Vagina (tissue), 2 donors: ENCODE measurements at places on chromosomes 3 and 15. TPM values are rescaled to one million over a fixed set of nuclear protein-coding genes. Genes with fewer than 3 reads are reported as not detected.

- peaks cover 6% of the 10 kb centered on the region for H3K4me1 ChIP-seq
- no peak overlapping the region for H3K4me3 ChIP-seq
- H3K36me3 ChIP-seq, result no peaks in the 10 kb centered on the region
Observed at GRCh38 chr15:100048736-100049135, 293.0 kb downstream of the ADAMTS17 start.

The ACVR2B gene
- total RNA-seq, result 3.7 TPM

GRCh38 chr15:40982855-40983254, 29.6 kb downstream of the CHAC1 start:
- peaks cover 89% of the 10 kb centered on the region for H3K36me3 ChIP-seq
- no peak overlapping the region for H3K4me3 ChIP-seq
- no peaks in the 10 kb centered on the region for H3K4me1 ChIP-seq
- no peaks in the 10 kb centered on the region for H3K27me3 ChIP-seq
- no peak overlapping the region for H3K27ac ChIP-seq
- no peak for DNase-seq

DNA sequence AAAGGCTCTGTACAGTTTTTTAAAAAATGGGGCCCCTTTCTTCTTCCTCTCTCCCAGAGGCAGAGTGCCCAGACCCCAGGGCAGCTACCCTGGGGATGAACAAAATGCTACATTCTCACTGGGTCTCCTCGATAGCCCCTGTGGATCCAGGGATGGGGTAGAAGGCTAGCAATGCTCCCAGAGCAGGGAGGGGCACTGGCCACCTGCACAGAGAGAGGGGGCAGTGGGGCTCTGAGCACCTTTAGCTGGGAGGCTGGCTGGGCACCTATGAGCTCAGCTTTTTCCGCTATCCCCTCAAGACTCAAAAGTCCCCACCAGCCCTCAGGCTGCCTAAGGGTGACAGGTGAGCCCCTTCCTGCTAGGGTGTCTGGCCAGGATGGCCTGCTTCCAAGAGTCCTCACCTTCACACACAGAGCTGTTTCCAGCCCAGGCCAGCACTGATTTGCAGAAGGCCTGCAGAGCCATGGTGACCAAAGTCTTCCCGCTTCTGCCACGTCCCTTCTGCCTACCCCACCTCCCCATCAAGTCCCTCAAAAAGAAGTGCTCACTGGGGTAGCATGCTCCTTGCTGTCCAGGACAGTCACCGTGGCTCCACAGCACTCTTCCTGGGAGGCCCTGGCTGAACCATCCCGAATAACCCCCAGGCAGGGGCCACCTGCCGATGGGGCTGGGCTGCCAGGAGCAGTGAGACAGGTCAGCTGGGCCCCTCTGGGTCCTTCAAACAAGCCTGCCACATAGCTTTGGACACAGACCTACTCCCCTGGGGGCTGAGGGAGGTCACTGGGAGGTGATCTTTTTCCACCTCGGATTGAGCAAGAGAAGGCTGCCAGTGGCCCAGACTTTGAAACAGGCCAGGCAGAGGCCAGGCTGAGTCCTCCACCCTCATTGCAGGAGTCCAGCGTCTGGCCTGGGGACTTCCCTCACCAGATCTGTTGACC, 20.4 kb downstream of the BMF start:
- peak overlapping the region; percentile 65 for H3K27ac ChIP-seq
- no peak for DNase-seq
- no peaks in the 10 kb centered on the region for H3K27me3 ChIP-seq

DNA sequence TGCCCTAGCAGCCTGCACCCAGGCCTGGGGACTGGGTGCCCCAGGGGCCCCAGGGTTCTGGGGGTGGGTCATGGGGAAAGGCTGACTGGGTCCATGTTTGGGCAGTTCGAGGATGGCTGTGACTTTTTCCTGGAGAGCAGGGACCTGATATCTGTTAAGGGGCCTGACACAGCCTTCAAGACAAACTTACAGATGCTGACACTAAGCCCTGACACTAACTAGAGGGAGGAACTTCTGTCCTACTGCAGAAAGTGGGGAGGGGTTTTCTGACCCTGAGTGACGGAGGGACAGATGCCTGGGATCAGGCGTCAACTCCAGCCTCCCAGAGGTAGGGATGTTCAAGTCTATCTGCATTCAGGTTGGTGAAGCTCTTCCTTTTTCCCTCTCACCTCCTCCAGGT, 45.0 kb upstream of the SLC6A11 start:
- H3K4me3 ChIP-seq, result no peak overlapping the region
- peak; percentile 43 for DNase-seq
- H3K36me3 ChIP-seq, result no peaks in the 10 kb centered on the region
- no peaks in the 10 kb centered on the region for H3K4me1 ChIP-seq

DNA sequence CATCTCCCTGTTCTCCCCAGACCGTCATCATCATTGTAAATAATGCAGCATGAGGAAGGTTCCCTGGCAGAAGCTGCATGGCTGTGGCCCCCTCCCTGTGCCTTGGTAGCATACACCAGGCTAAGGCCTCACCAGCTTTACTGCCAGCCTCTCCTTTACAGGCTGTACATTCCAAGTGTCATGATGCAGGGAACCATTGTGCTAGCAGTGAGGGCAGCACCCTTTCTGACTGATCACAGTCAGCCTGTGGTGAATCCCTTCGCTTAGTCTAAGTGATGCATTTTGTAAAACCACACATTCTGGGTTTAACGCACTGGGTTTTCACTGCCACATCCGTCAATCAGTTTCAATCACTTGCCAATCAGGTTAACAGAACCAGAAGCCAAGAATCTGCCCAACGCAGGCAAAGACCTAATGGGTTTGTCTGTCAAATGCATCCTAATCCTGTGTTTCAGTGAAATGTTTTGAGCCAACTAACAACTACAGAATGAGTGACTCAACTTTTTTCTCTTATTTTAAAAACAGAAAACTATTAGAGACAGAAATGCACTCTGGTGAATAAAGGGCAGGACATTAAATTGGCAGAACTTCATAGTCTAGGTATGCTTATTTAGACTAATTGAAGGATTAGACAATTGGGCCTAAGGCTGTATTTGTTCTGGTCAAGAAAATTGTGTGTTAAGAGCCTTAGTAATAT, 225.9 kb upstream of the DPH6 start:
- no peaks in the 10 kb centered on the region for H3K36me3 ChIP-seq
- no peak overlapping the region for H3K27ac ChIP-seq
- no peak overlapping the region for H3K4me3 ChIP-seq

The KLHL40 gene
- not detected for total RNA-seq

DNA sequence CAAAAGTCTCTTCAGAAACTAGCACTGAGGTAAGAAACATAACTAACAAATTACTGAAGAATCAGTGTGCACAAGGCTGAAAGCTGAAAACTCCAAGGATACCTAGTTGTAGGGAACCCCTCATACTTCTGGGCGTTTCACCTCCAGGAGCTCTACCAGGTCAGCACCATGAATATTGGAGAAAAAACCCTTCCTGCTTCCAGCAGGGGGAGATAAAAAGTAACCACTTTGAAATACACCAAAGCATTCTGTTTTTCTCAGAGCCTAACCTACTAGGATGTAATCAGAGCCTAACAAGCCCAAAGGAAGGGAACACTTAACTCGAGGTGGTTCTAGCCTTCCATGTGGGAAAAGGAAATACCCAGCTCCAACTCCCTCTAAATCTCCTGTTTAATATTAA, 175.8 kb upstream of the MME start:
- no peaks in the 10 kb centered on the region for H3K27me3 ChIP-seq
- no peak overlapping the region for H3K4me3 ChIP-seq
- H3K27ac ChIP-seq, result no peak overlapping the region
- DNase-seq, result no peak
- peaks cover 2% of the 10 kb centered on the region for H3K4me1 ChIP-seq

- H3K4me1 ChIP-seq, result peaks cover 12% of the 10 kb centered on the region
- no peaks in the 10 kb centered on the region for H3K27me3 ChIP-seq
- no peak for DNase-seq
- no peak overlapping the region for H3K4me3 ChIP-seq
- peak overlapping the region; percentile 63 for H3K27ac ChIP-seq
Observed at GRCh38 chr15:94670438-94671034, 439.2 kb downstream of the MCTP2 start.

GRCh38 chr3:127800508-127800907, 21.8 kb downstream of the MGLL start:
- no peak for DNase-seq
- H3K4me1 ChIP-seq, result no peaks in the 10 kb centered on the region
- no peaks in the 10 kb centered on the region for H3K36me3 ChIP-seq
- H3K4me3 ChIP-seq, result no peak overlapping the region

- no peak for DNase-seq
- H3K4me1 ChIP-seq, result no peaks in the 10 kb centered on the region
- no peak overlapping the region for H3K4me3 ChIP-seq
- no peaks in the 10 kb centered on the region for H3K27me3 ChIP-seq
- H3K36me3 ChIP-seq, result no peaks in the 10 kb centered on the region
Observed at GRCh38 chr3:52324676-52325075, 8.6 kb downstream of the DNAH1 start.

- H3K27ac ChIP-seq, result no peak overlapping the region
- DNase-seq, result no peak
- no peaks in the 10 kb centered on the region for H3K27me3 ChIP-seq
- H3K4me1 ChIP-seq, result peaks cover 26% of the 10 kb centered on the region
- no peak overlapping the region for H3K4me3 ChIP-seq
- H3K36me3 ChIP-seq, result no peaks in the 10 kb centered on the region
Observed at GRCh38 chr3:141236361-141236760, 4.7 kb downstream of the PXYLP1 start.

The IP6K2 gene
- total RNA-seq, result 119 TPM

- no peak for DNase-seq
- H3K4me3 ChIP-seq, result no peak overlapping the region
- peaks cover 61% of the 10 kb centered on the region for H3K4me1 ChIP-seq
- H3K36me3 ChIP-seq, result no peaks in the 10 kb centered on the region
Observed at GRCh38 chr15:76198456-76199105, 112.7 kb downstream of the ETFA start.

The GUCA1C gene
- total RNA-seq, result not detected

The HES1 gene
- 191 TPM for total RNA-seq

- H3K4me3 ChIP-seq, result no peak overlapping the region
- no peaks in the 10 kb centered on the region for H3K27me3 ChIP-seq
- H3K36me3 ChIP-seq, result no peaks in the 10 kb centered on the region
- H3K27ac ChIP-seq, result no peak overlapping the region
Observed at GRCh38 chr3:112011376-112011940, 12.7 kb downstream of the TAGLN3 start.

DNA sequence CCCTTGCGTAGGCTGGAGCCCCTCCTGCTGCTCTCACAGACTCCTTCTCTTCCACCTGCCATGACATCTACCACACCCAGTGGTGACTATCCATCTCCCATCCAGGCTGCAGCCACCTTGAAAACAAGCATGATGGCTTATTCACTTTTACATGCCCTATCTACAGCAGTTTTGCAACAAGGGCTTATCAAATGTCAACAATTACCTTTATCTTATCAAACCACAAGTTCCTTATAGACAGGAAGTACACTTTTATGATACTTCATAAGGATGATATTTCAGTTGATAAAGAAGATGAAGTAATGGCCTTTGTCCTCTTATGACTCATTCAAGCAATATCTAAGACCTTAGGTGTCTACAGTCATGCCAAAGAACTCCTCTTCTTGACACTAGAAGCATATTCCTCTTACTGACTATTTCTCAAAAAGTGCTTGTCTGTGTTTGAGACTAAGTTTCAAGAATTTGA, 125.3 kb upstream of the SPRED1 start:
- no peak overlapping the region for H3K4me3 ChIP-seq
- peaks cover 30% of the 10 kb centered on the region for H3K4me1 ChIP-seq
- no peak overlapping the region for H3K27ac ChIP-seq
- H3K27me3 ChIP-seq, result no peaks in the 10 kb centered on the region
- no peaks in the 10 kb centered on the region for H3K36me3 ChIP-seq

The C3orf20 gene
- total RNA-seq, result 0.49 TPM

The ACP3 gene
- total RNA-seq, result 12.3 TPM

DNA sequence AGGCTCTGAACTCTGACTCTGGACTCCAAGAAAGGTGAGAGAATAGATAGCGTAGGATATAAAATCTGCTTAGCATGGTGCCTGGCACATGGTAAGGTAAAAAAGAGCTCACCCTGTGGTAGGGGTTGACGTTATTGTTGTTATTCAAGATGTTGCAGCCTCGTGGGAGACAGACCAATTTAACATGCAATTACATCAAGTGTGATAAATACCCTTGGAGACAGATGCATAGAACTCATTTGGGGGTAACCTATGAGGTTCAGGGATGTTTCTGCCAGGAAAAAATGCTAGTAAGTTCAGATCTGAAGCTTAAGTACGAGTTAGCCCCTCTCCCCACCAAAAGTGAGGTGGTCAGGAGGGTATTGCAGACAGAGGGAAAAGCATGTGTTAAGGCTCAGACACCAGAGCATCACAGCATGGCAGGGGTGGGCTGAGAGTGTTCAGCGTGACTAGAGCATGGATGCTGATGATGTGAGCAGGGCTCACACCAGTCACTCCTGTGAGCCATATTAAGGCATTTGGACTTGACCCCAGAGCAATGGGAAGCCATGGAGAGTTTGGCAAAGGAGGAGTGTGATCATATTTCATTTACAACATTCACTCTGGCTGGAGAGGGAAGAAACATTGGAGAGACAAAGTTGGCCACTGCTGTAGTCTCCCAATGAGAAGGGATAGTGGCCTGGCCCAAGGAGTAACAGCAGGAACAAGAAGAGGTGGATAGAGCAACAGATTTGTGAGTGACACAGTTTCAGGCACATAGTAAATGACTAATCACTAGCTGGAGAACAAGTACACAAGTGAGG, 181.0 kb downstream of the UACA start:
- DNase-seq, result no peak
- H3K36me3 ChIP-seq, result no peaks in the 10 kb centered on the region
- no peaks in the 10 kb centered on the region for H3K27me3 ChIP-seq
- H3K27ac ChIP-seq, result no peak overlapping the region
- H3K4me1 ChIP-seq, result peaks cover 9% of the 10 kb centered on the region

DNA sequence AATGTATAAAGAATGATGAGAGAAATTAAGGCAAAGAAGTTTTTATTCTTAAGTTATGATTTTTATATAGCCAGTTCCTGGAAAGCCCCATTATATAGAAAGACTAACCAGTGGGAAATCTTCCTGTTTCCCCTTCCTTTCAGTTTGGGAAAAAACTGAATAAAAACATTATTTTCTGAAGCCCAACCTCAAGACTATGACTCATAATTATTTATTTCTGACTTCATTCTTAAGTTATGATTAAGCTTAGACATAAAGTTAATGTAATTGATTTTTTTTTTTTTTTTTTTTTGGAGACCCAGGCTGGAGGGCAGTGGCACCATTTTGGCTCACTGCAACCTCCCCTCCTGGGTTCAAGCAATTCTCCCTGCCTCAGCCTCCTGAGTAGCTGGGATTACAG, 55.8 kb downstream of the TRPC1 start:
- H3K27me3 ChIP-seq, result no peaks in the 10 kb centered on the region
- no peak overlapping the region for H3K4me3 ChIP-seq
- H3K27ac ChIP-seq, result no peak overlapping the region
- no peaks in the 10 kb centered on the region for H3K4me1 ChIP-seq

GRCh38 chr3:46468753-46469600, 4.3 kb upstream of the LTF start:
- H3K27me3 ChIP-seq, result no peaks in the 10 kb centered on the region
- H3K4me3 ChIP-seq, result no peak overlapping the region
- DNase-seq, result peak; percentile 64

The EPHA3 gene
- 24.1 TPM for total RNA-seq
